ENCODE measurements at places on chromosomes 4 and X.

DNA sequence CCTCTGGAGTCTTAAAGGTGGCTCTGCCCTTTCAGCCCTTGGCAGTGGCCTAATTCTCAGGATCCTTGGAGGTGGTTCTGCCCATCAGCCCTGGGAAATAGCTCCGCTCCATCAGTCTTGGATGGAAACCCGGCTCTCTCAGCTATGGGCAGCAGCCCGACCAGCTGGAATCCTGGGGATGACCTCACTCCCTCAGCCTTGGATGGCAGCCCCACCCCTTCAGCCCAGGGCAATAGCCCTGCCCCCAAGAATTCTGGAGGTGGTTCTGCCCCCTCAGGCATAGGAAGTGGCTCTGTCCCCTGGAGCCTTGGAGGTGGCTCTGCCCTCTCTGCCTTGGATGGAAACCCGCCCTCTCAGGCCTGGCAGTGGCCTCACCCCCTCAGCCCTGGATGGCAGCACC is 127.7 kb downstream of the RBMX2 start:
- no peak for DNase-seq

GRCh38 chr4:87051121-87051713 is 116.4 kb downstream of the AFF1 start:
- DNase-seq: no peak

GRCh38 chrX:75096331-75096730 is 59.8 kb downstream of the ABCB7 start:
- DNase-seq: no peak

GRCh38 chrX:42943051-42943974 is 165.3 kb upstream of the PPP1R2C start:
- DNase-seq: no peak

GRCh38 chrX:11725631-11726442 is 32.2 kb upstream of the MSL3 start:
- no peak for DNase-seq

DNA sequence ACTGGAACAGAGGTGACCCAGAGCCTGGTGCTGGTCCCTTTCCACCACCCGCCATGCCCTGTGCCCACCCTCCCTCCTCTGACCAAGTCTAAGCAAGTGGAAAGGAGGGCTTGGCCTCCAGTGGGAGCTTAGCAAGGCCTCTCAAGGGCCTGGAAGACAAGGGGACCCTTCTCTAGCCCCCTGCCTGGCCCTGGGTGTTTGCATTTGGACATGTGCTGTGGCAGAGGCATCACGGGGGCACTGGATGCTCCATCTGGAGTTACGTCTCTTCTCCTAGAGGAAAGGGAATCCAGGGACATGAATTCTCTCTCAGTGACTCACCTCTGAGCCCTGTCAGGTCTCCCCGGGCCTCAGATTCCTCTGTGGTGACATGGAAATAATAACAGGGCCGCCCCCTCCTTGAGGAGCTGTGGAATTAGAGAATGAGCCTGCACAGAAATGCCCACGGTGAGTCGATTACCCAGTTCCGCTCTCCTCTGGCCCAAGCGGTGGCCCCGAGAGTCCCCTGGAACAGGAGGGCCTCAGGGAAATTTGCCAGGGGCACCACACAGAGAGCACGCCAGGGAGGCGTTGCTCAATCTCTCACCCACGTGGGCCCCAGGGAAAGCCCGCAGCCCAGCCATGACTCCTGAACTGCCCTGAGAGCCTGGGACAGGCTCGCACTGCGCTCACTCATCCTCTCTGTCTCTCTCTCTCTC is 189.6 kb downstream of the BCOR start:
- DNase-seq: no peak

GRCh38 chr4:127578967-127579366 is 53.8 kb upstream of the INTU start:
- no peak for DNase-seq

DNA sequence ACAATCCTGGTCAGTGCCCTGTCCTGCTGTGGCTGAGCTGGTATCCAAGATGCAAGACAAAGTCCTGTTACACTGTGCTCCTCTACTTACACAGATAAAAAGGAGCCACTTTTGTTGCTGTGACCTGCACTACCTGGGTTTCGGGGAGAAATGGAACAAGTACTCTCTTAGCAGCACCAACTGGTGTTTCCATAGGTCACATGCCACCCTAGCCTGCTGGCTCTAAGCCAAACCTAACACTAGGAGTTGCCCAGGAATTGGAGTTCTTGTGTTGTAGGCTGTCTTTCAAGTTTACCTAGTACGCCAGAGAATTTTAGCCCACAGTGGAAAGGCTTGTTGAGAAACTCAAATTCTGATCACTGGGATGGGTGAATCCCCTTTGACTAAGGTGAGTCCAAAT is 727.4 kb downstream of the FAM133A start:
- DNase-seq: no peak

DNA sequence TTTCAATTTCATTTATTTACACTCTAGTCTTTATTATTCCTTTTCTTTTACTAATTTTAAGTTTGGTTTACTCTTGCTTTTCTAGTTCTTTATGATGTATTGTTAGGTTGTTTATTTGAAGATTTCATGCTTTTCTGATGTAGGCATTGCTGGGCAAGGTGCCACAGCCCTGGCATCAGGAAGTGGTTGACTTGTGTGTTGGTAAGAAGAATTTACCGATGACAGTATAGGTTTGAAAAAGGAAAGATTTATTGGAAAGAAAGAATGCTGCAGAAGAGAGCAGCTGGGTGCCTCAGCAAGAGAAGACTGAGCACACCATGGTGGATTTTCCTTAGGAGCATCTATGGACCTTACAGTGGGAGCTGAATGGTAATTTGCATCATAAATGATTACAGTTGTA is 153.2 kb downstream of the KLF8 start:
- no peak for DNase-seq
